Esophagus mucosa (tissue), 1 donor: ENCODE measurements at places on chromosomes 6 and 20. TPM values are rescaled to one million over a fixed set of nuclear protein-coding genes. Genes with fewer than 3 reads are reported as not detected.
A peak's percentile ranks its signal among the peaks of the same experiment; 100 is the strongest.

GRCh38 chr6:91719414-91719813, 1132.5 kb upstream of the MAP3K7 start:
- no peak for ATAC-seq

DNA sequence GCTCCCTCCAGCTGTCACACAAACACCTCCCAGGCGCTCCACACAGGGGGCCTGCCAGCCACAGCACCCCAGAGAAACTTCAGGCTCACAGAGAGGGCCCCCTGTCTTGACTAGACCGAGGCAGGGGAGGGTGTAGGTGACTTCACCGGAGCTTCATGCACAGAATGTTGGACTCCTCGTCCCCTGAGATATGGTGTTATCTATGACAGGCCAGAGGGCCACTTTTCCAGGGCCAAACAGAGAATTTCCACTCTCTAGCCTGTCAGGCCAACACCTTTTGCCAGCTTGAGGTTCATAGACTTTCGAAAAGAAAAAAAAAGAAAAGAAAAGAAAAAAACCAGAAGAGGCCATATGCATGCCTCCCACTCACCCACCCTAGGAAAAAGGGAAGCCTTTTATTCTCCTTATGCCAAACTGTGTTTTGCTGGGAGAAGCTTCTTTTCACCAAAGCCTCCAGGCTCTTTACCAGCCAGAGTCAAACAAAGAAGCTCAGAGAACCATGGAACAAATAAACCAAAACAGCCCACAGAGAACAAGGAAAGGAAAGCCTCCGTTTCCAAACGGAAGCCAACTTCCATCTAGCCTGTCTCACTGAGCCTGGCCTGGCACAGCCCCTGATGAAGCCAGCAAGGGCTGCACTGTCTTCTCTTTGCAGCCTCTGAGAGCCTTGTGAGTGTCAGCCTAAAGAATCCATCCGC, 313.2 kb upstream of the JARID2 start:
- no peak for ATAC-seq

DNA sequence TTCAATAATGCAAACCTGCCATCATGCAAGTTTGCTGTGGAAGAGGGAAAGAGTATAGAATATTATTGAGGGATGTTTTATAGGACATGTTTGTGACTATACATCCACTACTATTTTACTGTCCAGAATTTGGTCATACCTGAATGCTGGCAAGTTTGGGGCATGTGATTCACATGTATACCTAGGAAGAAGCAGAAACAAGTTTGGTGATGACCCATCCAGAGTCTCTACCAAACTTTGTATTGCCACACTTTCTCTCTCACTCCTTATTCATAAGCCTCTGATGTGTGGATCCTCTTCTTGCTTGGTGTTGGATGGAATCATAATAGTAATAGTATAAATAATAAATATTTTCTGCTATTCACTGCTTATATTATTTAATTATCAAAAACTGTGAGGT, 108.5 kb upstream of the FLRT3 start:
- ATAC-seq: peak; percentile 70

DNA sequence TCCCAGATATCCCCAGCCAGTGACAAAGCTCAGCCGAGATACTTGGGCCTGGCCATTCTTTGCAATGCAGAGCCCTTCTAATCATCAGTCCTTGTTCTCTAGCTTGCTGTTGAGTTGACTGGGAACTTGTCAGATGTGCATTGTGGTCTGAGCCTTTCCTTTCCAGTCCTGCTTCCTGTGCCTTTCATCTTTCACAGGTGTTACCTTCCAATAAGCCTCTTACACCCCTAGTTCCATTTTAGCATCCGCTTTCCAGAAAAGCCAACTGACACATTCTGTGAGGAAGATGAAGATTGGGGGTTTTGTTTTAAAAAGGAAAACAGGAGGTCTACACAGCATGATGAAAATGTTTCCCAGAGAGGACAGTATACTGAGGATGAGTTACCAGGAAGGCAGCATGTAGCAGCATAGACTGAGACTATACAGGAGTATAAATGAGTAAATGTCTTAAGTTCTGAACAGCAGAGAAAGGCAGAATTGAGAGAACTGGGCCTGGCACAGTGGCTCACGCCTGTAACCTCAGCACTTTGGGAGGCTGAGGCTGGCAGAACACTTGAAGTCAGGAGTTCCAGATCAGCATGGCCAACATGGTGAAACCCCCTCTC, 5.6 kb upstream of the CEP85L start:
- ATAC-seq: no peak

DNA sequence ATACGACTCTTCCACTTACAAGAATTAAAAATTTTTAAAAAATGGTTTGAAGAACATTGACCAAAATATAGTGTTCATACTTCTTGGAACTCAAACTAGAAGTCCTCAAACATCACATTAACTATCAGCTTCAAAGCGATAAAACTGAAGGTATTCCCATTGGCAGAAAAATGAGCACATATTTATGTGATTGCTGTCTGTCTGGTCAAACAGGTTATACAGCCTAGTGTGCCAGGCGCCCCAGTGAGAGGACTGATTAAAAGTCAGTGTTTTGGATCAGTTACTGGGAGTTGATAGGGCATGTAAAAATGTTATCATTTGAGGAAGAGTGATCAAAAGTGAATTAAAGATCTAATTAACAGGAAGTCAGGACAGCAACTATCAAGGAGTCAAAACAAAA, 738.8 kb downstream of the HDGFL1 start:
- no peak for ATAC-seq

- no peak for ATAC-seq
Measured at GRCh38 chr20:694496-694895, 18.9 kb upstream of the SCRT2 start.

GRCh38 chr6:23618366-23618765, 507.6 kb upstream of the NRSN1 start:
- ATAC-seq: no peak

DNA sequence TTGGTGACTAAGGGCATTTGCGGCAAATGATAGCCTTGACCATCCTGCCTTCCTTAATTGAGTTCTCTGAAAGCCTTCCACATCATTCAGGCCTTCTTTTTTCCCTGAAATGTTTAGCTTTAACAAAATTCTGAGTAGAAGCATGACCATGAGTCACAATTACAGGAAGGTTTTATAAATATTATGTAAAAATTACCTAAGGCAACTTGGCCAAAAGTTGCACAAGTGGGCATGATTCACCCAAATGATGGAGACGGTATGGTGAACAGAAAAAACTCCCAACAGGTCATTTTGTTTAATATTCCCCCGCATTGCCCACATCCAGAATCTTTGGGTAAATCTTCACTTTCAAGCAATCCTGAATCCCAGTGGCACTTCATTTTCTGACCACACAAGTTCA, 37.0 kb downstream of the MC3R start:
- no peak for ATAC-seq

- ATAC-seq: no peak
Measured at GRCh38 chr20:8367689-8368088, 235.6 kb downstream of the PLCB1 start.

- no peak for ATAC-seq
Measured at GRCh38 chr6:33698494-33698893, 13.0 kb downstream of the UQCC2 start.

DNA sequence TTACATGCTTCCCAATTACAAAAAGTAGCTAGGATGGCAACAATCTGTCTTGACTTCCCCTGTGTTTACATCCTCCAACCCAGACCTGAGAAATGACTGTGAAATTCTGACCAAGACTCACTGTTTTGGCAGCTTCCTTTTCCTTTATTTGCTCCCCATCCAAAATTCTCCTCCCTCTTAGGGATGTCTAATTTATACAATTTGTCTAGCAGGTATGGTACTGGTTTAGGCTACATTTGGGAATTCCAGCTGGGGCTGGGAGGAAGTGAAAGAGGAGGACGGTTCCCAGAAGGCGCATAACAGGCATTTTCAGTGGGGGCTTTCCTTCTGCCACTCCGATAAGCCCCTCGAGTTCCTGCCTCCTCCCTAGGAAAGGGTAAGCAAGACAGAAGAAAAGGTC, 231.5 kb upstream of the BTBD3 start:
- no peak for ATAC-seq

DNA sequence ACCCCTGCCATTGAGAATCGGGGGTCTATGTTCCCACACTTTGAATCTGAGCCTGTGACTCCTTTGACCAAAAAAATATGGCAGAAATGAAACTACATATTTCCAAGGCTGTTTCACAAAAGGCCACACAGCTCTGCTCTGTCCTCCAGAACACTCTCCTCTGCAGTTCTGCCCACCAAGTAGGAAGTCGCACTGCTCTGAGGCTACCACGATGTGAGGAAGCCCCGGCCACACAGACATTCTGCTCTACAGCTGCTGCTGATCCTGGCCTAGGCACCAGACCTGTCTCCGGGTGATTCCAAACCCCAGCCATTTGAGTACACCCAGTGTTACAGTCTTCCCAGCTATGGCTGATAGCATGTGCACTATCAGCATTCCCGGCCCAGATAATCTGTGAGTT, 85.1 kb downstream of the LYRM4 start:
- ATAC-seq: no peak

- no peak for ATAC-seq
Measured at GRCh38 chr20:57756213-57756612, 46.4 kb upstream of the PMEPA1 start.

DNA sequence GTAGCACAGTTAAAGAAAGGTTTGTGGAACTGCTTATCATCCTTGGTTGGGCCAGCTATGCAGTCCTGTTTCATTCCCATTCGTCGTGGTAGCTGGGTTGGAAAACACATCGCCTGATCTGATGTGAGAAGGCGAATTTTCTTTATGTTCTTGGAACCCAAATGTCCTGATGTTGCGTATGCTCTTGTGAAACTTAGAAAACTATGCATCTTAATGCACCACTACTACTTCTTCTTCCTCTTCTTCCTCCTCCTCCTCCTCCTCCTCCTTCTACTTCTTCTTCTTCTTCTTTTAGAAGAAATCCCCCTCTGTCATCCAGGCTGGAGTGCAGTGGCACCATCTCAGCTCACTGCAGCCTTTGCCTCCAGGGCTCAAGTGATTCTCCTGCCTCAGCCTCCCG, 381.6 kb downstream of the UTRN start:
- no peak for ATAC-seq

GRCh38 chr20:53395188-53395923, 198.3 kb downstream of the ZNF217 start:
- ATAC-seq: no peak

GRCh38 chr6:17601386-17601703, 1.2 kb downstream of the FAM8A1 start:
- no peak for ATAC-seq

DNA sequence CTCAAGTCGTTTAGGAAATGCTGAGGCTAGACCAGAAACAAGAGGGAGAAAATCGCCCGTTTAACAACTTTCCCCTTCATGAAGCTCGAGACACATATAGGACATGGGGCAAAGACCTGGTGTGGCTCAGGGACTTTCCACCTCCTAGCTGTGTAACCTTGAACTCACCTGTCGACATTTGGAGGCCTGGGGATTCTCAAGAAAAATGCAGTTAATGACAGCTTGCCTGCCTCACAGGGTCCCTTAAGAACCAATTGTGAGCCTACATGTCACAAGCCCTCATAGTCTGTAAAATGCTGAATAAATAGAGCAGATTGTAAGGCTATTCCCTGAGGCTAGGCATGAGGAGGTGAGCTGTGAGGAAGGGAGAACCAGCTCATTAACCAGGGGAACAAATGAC, 35.1 kb downstream of the MGME1 start:
- ATAC-seq: no peak

- ATAC-seq: peak; percentile 46
Measured at GRCh38 chr6:123715006-123715863, 78.5 kb upstream of the TRDN start.

DNA sequence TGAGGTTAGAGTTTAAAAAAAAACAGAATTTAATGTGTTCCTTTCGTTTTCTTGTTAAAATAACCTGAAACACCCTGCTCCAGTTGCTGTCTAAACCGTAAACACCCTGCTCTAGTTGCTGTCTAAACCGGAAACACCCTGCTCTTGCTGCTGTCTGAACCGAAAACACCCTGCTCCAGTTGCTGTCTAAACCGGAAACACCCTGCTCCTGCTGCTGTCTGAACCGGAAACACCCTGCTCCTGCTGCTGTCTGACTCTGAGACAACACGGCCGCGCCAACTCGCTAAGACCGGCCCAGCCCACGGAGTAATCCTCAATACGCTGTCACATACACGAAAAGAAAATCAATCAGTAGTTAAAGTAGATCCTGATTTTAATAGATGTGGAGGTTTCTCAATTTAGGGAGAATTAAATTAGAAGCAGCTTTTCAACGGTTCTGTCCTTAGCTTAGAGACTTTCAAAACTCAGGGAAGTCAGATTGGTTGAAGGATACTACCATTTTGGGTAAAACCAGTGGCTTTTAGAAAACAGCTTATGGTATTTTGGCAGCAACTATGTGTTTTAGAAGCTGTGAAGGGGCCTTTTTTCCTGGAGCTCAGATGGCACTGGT, 98.3 kb downstream of the RAMACL start:
- peak; percentile 78 for ATAC-seq

DNA sequence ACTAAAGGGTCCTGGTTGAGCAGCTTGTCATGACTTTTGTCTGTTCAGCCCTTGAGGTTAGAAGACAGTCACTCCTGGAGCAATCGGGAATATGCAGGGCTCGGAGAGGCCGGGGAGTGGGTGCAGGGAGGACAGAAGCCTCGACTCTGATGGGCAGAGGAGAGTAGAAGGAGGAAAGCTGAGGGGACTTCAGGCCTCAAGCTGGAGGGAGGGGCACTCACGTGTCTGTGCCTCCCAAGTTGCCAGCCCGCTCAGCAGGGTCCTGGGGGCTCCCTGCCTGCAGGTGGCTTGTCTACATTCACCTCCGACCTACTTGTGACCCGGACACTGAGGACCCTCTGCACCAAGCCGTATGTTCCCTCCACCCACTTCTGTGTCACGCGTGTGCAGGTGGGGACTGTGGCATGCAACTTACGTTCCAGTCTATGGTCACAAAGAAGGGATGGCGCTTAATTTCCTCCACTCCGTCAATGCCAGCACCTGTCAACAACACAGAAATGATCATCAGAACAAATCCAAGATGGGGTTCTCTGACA, 86.8 kb upstream of the MPC1 start:
- no peak for ATAC-seq

- ATAC-seq: no peak
Measured at GRCh38 chr6:45472382-45472781, 94.6 kb upstream of the SUPT3H start.

GRCh38 chr6:128339635-128340450, 180.6 kb downstream of the PTPRK start:
- ATAC-seq: no peak

DNA sequence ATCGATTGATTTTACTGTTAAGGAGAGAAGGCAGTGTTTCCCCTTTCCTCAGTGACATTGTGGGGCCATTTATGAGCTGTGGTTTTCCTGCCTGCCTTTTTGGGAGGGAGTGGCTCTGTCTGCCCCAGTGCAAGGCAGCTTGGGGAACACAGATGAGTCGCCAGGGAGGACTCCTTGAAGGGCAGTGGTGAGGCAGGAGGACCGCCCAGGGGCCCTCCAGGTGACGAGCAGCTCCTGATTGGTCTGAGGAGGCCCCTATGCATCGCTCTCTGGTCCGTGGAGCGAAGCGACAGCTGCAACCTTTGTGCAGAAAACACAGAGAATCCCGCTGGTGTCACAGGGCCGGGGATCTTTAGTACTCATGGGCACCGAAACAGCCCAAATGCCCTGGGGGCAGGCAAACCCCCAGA, 100.3 kb downstream of the TMEM242 start:
- ATAC-seq: no peak

DZANK1 gene
- total RNA-seq: 1.5 TPM

NECAB3 gene
- total RNA-seq: 8.0 TPM

TRIM15 gene
- total RNA-seq: not detected

DAAM2 gene
- total RNA-seq: 2.3 TPM

TMEM14C gene
- 64.5 TPM for total RNA-seq

PAX1 gene
- not detected for total RNA-seq

OPRM1 gene
- total RNA-seq: not detected
